CD4-positive, alpha-beta T cell treated with Interferon alpha-2 for 1 hour (primary cell): ENCODE measurements at places on chromosomes 2 and 18.

DNA sequence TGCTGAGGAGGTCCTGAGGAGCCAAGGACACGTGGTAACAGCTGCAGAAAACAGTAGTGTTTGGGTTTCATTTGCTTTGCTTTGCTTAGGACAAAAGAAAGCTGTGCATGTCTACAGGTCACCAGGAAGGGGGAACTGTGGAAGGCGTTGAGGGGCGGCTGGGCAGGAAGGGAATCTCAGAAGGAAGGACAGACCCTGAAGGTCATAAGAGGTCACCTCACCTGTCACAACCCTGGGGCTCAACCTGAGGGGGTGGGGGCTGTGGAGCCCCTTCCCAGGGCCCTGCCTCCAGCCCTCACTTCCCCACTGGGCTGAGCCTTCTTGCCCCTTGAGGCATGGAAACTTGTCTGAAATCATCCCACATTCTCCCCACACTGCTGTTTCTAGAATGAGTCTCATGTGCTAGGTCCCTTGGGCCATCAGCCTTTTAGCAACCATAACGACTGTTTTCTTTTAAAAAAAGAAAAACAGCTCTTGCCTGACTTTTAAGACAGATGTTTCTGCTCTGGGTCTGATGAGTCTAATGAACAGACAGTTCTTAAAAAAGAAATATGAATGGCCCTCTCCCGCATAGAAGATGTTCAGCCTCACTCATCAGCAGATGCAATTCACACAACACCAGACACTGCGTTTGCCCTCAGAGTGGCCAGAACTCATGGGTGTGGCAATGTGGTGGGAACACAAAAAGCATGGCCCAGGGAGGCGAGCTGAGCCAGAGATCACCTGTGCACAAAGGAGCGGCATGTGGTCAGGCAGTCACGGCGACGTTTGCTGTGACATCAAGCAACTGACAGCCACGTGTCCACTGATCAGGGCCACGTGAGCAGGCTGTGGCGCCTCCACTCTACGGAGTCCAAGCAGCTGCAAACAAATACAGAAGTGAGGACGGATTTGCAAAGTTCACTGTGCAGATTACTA lies 84.0 kb downstream of the SEPTIN10 start:
- no peak for DNase-seq

- DNase-seq, result no peak
Measured at GRCh38 chr18:6747646-6748045, 18.1 kb downstream of the ARHGAP28 start.

- no peak for DNase-seq
Measured at GRCh38 chr2:65934992-65935629, 499.8 kb upstream of the MEIS1 start.

DNA sequence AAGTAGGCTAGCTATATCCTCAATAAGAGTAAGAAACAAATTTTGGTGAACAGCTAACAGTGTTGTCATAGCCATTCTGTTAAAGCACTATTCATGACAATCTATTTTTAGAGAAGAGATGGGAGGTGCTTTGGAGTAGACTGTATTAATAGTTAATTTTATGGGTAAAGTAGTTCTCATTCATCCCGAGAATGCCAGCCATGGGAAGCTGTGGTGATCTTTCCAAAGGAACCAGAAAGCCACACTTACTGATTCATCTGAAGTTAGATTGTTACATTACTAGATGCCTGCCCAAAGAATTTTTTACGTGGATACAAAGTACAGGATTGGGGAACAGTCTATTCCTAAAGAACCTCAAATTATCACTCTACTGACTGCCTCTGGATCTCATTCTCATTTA lies 74.6 kb downstream of the ZRANB3 start:
- no peak for DNase-seq

DNA sequence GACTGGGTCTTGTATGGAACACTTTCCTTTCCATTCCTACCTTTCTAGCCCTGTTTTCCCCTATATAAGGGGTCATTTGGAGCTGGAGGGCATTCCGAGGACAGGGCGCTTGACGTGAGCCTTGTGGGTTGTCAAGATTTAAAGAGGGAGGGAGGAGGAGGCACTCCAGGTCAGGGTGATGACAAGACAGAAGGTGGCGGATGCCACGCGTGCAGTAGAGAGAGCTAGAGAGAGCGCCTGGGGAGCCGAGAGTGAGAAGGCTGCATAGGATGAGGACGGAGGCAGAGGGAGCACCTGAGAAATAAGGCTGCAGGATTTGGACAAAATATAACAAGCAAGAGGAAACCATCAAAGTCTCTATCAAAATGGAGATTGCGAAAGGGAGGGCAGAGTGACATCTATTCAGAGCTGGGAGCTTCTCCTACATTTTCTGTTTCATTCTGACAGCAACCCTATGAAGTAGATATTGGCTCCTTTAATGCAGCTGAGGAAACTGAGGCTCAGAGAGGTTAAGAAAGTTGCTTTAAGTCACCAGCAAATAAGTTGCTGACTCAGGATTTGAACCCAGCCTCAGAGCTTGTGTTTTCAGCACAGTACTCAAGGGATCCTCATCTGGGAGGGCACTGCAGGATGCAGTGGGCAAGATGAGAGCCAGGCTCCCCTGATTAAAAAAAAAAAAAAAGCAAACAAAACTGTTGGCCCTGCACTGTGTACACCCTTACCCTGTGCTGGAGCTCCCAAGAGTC lies 124.2 kb downstream of the MRO start:
- DNase-seq, result no peak

- peak; percentile 28 for DNase-seq
Measured at GRCh38 chr2:70089220-70089982, 2.1 kb downstream of the PCBP1 start.
